ENCODE measurements at places on chromosomes 13 and 19.
A peak's percentile ranks its signal among the peaks of the same experiment; 100 is the strongest.

- no peak for DNase-seq
These were observed 274.3 kb downstream of the DCLK1 start for GRCh38 chr13:35856721-35857364.

DNA sequence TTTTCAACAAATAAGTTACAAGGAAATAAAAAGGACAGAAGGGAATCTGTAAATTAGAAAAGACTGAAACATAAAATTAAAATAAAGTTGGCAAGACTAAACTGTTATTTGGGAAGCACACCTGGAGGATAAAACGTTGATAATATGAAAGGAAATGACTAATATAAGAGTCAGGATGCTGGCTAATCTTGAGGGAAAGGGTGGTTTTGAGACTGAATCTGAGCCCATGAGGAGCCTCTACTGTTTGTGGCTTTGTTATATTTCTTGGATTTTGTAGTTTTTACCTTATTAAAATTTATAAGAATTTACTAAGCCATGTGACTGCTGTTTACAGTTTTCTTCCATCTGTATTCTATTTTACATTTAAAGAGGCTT lies 718.0 kb upstream of the SPRY2 start:
- no peak for DNase-seq

DNA sequence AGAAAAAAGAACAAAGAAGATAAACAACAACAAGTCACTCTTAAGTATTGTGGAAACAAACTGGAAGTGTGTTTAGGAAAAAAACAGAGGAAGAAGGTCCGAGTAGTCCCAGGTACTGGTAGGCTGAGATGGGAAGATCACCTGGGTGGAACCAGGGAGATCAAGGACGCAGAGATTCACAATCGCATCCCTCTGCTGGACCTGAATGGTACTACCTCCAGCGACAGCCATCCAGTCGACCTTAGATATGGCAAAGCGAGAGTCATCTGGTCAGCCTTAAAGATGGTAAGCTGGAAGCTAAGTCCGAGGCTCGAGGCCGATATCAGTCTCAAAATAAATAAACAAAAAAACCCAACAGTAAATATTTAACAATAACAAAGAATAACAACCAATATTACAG lies 44.9 kb upstream of the ZNF91 start:
- DNase-seq: no peak

GRCh38 chr13:110331362-110331761 lies 24.3 kb downstream of the COL4A2 start:
- DNase-seq: no peak

GRCh38 chr19:1103132-1103707 lies 574 bp upstream of the GPX4 start:
- no peak for DNase-seq

- DNase-seq: no peak
These were observed 173.6 kb downstream of the NUFIP1 start for GRCh38 chr13:44815623-44816022.

DNA sequence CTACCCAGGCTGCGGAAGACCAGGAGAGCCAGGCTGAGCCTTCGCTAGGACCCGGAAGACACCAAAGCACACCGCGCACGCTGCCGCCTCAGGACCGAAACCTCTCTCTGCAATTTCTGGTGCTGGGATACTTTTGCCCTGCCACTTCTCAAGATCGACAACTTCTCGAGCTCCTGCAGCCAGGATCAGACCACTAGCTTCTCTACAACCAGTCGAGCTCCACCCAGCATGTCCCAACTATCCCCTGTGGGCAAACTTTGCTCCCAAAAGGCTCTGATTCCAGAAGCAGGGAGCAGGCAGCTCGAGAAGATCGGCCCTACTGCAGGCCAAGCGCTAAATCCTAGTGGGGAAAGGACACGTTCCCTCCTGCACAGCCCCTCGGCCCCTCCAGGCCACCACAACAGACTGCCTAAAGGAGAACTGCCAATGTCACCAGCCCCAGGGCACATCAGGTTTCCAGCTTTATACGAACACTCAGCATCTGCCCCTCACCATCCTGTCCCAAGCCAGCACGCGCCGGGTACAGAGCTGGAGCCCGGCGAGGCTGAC lies 979 bp downstream of the AKAP8 start:
- no peak for DNase-seq

GRCh38 chr19:46726551-46726950 lies 9.6 kb upstream of the PRKD2 start:
- DNase-seq: no peak

GRCh38 chr19:48887861-48888612 lies 10.5 kb downstream of the TULP2 start:
- DNase-seq: no peak

DNA sequence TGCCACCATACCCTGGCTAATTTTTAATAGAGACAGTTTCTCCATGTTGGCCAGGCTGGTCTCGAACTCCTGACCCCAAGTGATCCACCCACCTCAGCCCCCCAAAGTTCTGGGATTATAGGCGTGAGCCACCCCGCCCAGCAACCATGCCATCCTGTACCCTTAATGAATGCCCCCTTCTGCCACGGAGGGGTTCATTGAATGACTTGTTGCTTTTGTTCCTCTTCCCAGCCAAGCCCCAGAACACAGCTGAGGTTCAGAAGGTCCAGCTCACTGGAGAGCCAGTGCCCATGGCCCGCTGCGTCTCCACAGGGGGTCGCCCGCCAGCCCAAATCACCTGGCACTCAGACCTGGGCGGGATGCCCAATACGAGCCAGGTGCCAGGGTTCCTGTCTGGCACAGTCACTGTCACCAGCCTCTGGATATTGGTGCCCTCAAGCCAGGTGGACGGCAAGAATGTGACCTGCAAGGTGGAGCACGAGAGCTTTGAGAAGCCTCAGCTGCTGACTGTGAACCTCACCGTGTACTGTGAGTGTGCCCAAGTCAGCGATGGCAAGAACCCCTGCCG lies 6.0 kb downstream of the PVR start:
- DNase-seq: no peak

DNA sequence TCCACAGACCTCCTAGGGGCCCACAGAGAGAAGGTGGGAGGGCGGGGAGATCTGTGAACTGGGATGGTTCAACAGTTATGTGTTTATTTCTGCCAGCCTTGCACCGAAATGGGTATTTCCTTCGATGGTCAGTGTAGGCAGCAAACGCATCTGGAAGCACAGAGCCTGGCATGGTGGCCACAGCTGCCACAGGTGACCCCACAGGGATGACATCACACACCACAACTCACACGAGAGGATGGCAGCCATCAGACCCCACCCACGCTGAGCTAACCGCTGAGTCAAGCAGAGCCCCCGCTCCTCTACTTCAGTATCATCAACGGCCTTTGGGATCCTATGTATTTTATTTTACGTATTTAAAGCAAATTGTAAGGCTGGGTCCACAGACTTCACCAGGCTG lies 37.4 kb downstream of the NAXD start:
- DNase-seq: no peak

DNA sequence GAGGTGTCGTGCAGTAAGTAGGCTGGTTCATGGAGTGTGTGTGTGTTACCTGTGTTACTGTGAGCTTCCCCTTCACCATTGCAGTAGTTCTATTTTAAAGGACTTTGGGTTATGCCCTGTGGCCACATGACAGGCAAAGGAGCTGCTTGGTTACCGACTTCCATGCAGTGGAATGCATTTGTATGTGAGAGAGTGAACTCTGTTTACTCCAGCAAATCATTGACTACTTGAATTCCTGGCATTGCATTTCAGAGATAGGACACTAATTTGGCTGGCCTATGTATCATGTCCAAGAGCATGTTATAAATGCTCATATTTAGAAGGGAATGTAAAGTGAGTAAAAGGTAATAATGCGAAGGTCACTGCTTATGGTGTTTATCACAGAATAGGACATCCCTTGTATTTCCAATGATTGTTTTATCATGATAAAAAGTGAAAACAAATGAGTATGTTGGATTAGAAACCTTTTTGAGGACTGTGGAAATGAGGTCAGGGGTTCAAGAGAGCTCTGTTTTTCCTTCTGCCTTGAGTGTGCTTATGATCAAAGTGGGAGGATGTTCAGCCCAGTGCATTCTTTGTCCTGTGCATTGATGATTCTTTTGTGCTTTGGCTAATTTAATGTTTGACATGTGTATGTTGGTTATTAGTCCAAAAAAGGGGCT lies 156.5 kb downstream of the LMO7 start:
- no peak for DNase-seq

DNA sequence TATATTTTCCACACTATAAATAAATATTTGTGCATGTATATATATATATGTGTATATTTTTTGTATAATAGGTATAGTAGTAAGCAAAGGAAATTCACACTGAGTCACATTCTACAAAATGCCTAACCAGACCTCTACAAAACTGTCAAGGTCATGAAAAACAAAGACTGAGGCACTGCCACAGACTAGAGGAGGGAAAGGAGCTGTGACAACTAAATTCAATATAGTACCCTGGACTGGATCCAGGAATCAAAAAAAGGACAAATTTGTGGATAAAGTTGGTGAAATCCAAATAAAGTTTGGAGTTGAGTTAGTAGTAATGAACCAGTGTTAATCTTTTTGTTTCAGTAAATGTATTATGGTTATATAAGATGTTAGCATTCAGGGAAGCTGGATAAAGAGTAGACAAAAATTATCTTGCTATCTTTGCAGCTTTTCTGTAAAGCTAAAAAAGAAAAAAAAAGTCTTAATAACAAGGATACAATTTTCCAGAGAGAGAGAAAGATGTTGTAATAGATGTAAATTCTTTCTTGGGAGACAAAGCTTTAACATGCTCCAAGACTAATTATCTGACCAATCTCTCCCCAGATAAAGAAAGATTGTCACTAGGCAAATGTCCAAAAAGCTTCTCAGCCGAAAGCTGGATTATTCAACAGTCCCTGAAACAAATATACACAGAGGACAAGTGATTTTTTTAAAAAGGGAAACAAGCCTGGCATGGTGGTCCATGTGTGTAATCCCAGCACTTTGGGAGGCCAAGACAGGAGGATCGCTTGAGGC lies 19.1 kb downstream of the SYDE1 start:
- no peak for DNase-seq

GRCh38 chr19:43315851-43316250 lies 37.6 kb upstream of the CD177 start:
- no peak for DNase-seq

DNA sequence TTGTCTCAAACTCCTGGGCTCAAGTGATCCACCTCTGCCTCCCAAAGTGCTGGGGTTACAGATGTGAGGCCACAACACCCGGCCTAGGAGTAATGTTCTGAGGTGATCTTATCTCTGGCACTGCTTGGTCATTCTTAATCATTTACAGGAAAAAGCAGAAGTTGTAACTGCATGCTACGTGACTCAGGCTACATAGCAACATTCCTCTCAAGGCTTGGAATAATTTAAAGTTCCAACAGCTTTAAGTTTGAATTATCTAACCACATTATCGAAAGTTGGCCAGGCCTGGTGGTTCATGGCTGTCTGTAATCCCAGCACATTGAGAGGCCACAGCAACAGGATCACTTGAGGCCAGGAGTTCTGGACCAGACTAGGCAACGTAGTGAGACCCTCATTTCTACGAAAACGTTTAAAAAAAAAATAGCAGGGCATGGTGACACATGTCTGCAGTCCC lies 3.9 kb upstream of the B9D2 start:
- DNase-seq: peak; percentile 69

DNA sequence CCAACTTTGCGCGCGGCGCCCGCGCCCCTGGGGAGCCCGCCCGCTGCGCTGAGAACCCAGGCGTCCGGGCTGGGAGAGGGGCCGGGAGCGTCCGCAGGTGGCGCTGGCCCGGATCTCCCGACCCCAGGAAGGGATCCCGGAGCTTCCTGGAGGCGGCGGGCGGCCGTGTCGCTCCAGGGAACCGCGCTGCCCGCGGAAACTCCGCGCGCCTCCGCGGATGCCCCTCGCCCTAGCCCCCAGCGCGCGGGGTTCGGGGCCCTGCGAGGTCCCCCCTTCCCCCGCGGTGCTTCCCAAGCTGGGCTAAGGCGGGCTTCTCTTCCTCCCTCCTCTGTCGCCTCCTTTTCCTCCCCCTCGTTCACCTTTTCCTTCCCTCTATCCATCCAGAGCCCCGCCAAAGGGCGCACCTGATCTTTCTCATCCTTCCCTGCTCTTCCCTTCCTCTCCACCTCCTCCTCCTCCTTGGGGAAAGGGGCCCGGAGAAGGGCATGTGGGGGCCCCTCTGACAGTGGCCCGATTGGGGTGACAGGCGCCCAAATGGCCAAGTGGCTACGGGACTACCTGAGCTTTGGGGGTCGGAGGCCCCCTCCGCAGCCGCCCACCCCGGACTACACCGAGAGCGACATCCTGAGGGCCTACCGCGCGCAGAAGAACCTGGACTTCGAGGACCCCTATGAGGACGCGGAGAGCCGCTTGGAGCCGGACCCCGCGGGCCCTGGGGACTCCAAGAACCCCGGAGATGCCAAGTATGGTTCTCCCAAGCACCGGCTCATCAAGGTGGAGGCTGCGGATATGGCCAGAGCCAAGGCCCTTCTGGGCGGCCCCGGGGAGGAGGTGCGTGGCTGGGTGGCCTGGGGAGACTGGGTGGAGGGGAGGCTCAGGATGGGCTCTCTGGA lies 710 bp downstream of the SHD start:
- DNase-seq: no peak

DNA sequence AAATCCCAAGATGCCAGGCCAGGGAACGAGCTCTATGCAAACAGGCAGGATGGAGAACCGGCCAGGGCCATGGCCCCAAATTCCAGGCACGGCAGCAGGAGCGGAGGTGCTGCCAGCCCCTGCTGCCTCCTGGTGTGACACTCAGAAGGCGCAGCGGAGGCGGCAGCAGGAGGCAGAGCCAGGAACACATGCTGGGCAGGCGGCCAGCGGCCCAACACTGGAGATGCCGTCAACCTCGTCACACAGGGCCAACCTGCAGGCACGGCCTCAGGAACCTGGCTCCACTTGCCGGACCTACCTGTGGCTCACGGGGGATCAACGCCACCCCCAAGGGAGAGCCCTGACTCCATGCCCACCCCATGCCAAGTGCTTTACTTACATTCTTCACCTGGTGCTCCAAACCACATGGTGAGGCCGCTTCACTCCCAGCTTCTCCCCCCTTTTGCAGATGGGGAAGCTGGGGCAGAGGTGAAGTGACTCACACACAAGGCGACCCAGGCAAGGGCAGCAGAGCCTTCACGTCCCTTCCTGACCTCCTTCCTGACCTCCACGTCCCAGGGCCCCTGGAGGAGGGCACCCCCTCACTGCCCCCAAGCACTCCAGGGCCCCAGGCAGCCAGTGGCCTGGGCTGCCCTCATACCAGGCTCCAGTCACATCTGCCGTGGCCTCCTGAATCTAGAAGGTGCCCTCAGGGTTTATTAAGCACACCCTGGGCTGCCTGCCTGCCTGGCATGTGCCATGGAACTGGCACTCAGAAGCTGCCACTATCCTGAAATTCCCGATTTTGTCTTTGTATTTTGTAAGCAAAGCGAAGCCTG lies 43.5 kb downstream of the GGACT start:
- DNase-seq: no peak

DNA sequence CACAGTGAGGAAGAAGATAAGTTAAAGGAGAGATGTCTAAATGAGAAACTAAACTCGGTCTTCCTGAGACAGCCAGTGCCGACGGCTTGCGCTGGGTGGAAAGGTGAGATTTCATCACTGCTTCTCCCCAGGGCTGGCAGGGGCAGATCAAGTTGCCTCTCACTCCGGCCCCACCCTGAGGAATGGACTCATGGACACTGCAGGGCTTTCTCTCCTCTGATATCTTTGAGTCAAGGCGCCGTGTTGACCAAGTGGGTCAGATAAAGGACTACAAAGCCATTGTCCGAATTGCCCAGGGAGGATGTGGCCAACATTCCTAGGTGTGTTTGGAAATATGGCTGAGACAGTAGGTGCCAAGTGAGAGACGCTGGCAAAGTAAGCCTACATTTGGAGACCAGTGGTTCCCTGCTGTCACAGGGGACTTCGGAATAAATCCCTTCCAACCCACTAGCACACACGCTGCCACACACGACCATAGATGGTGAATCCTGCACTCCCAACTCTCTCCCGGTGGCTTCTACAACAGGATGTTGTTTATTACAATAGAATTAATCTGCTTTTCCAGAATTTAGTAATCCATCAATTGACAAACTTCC lies 156.5 kb upstream of the TSC22D1 start:
- no peak for DNase-seq

Data from glomerular endothelial cell (primary cell).